CD8-positive, alpha-beta memory T cell (primary cell): ENCODE measurements at places on chromosomes 13 and 19.

GRCh38 chr13:98133946-98134345, 8.9 kb upstream of the FARP1 start:
- DNase-seq, result no peak

DNA sequence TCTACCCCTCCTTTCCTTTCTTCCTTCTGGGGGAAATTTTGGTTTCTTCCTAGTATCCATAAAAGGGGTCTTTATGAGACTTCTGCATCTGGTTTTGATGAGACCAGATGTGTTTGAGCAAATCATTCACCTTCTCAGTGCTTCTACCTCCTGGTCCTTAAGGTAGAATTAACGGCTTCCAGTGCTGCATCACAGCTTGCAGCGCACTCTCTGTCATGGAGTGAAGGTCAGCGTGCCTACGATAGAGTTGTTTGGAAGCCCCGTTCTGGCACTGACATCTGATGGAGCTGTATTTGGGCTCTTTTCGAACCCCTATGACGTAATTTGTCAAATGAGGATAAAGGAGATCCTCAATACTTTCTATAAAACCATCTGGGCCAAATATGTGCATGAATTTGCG, 164.2 kb downstream of the MTUS2 start:
- DNase-seq, result no peak

DNA sequence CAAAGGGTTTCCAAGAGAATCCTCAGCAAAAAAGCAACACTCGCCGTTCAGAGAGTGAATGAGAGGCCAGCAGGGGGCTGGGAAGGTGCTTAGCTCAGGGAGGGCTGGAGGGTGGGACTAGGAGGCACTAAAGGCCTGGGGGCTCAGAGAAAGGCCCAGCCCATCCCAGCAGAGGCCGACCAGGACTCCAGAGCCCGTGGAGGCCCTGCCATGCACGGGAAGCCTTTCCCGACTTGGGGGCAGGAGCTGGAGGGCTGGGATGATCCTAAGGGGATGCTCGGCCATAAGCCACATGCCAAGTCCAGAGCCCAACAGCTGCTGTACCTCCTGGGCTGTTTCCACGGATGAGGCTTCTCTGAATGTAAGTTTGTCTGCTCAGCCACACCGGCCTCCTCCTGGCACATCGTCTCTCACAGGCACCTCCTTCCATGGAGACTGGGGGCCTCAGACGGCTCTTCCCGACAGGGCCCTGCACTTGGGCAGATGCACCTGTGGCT, 19.5 kb downstream of the RASA3 start:
- peak; percentile 34 for DNase-seq

GRCh38 chr19:940591-941291, 14.9 kb downstream of the ARID3A start:
- peak; percentile 66 for DNase-seq

DNA sequence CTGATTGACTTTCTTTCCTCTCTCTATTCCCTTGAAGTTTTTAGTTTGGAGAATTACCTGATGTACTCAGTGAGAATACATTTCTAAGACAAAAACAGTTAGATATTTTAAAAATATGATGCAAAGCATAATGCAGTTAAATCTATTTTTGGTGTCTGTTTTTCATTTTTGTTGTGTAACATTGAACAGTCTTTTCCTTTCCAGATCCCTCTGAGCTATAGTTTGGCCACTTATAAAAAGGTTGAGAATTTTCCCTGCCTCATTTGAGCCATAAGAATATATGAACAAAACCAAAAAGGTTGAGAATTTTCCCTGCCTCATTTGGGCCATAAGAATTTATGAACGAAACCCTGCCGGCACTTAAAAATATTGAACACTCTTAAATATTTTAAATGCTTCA, 57.0 kb upstream of the IPO5 start:
- DNase-seq, result no peak

DNA sequence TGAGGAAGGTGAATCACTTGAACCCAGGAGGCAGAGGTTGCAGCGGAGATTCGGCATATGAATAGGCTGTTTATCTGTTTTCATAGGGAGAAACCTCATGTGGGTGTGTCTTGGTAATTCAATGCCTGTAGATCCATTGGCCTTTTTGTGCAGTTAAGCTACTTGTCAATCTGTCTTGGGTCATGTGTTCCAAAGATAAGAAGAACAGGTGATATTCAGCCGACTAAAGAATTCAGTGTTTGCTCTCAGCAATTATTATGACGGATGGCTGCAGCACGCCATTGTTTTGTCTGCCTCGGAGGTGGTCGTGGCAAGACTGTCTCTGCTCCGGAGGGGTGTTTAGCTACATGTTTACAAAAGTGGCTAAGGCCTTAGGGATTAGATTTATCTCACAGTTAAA, 573.0 kb upstream of the PCDH9 start:
- DNase-seq, result no peak

DNA sequence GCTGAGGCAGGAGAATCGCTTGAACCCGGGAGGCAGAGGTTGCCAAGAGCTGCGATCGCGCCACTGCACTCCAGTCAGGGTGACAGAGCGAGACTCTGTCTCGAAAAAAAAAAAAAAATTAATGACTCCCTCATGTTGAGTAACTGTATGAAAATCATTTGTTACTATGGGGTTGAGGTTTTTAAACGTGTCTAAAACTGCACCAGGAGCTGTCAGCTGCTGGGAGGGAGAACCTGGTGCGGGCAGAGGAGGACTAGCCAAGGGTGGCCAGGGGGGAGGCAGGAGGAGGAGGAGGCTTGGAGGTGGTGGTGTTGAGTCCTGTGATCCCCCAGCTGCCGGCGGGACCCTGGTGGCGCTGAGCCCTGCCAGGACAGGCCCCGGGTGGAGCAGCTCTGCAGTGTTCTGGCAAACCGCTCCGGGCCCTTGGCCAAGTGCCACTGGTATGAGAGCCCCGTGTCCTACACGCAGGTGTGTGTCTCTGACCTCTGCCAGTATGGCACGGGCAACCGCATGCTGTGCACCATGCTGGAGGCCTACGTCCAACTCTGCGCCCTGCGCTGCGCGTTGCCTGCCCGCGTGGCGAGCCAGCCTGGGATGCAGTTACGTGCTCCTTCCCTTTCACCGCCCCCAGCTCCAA, 17.1 kb upstream of the FXYD3 start:
- no peak for DNase-seq

DNA sequence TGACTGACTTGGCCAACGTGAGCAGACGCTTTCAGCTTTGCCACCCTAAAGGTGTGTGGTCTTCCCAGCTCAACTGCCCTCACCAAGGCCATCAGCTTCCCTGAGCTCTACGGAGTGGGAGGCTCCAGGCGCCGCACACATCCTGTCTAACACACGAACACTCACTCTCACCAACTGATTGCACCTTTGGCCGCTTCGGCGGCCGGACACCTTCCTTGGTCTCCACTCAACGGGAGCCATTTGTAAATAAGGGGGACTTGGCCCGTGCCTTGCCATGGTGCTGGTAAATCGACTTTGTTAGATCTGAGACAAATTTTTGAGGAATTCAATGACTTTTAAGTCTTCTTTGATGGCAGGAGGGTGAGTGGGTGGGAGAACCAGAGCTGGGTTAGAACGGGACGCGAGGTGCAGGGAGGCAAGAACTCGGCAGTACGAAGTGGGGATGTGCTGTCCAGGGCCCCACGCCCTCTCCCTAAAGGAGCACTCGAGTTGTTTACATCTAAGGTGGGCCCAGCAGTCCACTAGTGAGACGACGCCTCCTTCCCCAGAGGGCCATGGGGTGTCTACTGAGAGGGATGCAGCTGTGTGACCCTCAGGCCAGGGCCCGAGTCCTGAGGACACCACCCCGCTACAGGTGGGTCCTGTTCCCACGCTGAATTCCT, 4.4 kb downstream of the C13orf46 start:
- DNase-seq, result no peak

GRCh38 chr19:49771674-49772139, 4.9 kb downstream of the AP2A1 start:
- no peak for DNase-seq

DNA sequence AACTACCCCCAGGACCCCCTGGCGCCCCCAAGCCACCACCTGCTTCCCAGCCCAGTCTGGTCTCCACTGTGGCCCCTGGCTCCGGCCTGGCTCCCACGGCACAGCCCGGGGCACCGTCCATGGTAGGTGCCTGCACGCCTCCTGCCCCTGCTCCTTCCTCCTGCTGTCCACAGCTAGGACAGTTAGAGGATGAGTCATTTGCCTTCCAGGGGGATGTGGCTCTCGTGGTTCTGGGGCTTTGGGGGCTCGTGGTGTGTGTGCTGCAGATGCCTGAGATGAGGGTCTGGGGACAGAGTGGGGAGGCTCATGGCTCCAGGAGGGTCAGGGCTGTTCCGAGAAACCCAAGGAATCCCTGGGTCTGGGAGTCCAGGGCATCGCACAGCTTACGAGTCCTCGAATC, 12.7 kb downstream of the MED25 start:
- no peak for DNase-seq

DNA sequence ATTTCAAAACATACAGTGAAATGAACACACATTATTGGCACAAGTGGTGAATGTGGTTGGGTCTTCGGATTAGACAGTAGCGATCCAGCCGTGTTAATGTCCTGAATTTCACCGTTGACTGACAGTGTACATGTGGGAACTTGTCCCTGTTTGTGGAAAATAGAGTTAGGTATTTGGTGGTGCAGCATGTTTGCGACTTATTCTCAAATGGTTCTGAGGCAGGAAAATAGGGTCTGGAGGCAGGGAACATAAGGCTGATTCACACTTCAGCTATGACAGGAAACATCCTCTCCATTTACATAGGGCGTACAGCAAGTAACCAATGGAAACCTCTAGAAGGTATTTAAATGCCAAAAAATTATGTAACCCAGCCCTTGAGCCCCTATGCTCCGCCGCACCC, 4.2 kb downstream of the LGALS7B start:
- DNase-seq, result no peak

DNA sequence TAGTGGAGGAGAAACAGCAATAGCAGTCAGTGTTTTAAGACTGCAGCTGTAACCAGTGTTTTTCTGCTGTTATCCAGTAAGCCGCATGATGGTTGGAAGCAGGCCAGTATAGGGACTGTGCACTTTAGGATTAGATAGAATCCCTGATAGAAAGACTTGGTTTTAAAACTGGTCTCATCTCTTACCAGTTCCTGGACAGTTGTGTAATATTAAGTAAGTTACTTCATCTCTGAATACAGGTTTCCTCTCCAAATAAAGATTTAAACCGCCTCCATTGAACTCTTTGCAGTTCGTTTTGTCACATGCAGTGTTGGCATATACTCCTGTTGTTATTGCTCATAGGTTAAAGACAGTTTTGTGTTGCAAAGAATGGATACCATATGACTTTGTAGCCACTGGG, 25.6 kb downstream of the URI1 start:
- DNase-seq, result no peak

- DNase-seq, result no peak
Measured at GRCh38 chr19:28417361-28417760, 795.6 kb downstream of the UQCRFS1 start.

GRCh38 chr13:56015919-56016318, 1124.8 kb upstream of the PRR20A start:
- DNase-seq, result no peak

DNA sequence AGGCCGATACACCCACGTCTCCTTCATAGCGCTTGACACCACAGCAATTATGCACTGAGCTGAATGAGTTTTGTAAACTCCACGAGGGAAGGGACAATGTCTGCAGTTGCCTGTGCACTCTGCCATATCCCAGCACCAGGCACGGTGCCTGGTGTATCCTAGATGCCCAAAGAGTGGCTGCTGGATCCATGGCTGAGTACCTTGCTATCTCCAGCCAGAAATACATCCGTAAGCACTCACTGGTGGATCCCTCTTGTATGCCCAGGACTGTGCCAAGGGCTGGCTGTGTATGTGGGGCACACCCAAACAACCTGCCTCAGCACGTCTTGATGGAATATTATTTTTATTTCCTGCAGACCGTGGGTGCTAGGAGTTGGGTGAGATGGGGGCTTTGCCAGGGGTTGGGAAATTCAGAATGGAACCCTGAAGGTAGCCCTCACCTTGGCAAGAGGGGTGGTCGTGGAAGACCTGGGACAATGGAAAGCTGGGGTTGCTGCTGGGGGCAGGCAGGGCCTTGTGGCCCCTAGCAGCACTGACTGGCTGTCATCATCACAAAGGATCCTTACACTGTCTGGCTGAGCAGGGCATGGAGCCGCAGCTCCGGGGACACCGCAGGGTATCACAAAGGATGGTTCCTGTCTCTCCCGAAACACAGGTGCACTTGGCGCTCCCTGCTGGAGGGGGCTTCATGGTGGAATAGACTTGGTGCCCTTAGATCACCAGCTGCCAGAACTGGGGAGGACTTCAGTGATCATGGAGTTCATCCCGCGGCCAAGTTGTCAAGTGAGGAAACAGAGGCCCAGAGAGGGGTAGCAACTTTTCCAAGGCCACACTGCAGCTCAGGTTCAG, 131.3 kb downstream of the URI1 start:
- no peak for DNase-seq

DNA sequence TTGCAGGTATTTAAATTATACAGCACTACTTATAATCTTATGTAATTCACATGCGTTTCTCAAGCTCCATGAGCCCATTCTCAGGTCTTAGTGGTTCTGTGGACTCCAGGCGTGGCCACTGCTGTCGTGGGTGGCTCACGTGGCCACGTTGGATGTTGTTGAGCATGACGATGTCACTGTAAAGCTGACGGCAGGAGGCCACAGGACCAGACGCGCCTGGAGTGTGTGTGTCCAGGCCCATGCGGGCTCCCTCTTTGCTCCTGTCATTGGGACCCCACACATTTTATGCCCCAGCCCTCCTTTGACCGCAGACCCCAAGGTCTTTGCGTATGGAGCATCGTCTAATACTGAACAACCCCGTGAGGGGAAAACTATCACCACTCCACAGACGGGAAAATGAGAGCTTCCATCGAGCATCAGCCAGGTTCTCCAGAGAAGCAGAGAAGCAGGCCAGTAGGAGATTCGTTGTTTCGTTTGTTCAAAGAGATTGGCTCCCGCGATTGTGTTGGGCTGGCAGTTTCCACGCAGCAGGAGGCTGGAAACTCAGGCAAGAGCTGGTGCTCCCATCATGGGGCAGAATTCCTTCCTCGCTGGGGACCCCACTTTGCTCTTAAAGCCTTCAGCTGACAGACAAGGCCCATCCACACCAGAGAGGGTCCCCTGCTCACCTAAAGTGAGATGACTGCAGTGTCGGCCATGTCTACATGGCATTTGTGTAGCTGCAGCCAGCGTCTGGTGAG, 129.3 kb upstream of the SPACA7 start:
- no peak for DNase-seq

GRCh38 chr19:28425046-28425931, 787.7 kb downstream of the UQCRFS1 start:
- no peak for DNase-seq

DNA sequence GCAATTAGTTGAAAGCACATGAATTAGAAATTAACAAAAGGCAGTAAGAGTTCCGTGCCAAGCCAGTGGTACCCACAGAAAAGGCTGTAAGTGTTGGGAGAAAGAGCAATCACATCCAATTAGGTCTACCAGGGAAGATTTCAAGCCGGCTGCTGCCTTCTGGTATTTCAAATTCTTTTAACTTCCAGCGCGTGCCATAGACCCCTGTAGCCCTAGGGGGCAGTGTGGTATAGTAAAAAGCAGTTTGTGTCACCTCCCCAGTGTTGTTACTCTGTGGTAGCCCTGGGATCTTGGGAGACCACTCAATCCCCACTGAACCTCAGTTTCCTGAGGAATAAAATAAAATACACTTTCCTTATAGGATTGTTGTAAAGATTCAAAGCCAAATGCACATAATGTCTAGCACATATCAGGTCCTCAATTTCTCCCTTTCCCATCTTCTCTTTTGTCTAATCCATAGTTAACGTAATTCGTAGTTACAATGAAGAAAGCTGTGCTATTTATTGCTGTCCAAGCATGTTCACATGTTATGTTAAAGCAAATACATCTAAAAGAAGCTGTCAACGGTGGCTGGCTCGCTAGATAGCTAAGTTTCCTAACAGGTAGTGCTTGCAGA, 230.2 kb downstream of the TDRD3 start:
- DNase-seq, result no peak
